ENCODE measurements at places on chromosomes 13 and 19. TPM values are rescaled to one million over a fixed set of nuclear protein-coding genes. Genes with fewer than 3 reads are reported as not detected.

Gene MRPL54
- total RNA-seq = 49.3 TPM

Gene PALM
- total RNA-seq = 14.1 TPM

Gene CEACAM8
- not detected for total RNA-seq

Gene ZNF284
- total RNA-seq = not detected

Data from transverse colon (tissue), 4 donors.